Adrenal gland (tissue), 19 donors: ENCODE measurements at places on chromosomes 4 and X. TPM values are rescaled to one million over a fixed set of nuclear protein-coding genes. Genes with fewer than 3 reads are reported as not detected.

Gene FGA
- polyA plus RNA-seq = 0.03 TPM

Gene OPN1MW3
- not detected for polyA plus RNA-seq

Gene NPNT
- 10.5 TPM for polyA plus RNA-seq

Gene CENPI
- 0.16 TPM for polyA plus RNA-seq

Gene AFM
- not detected for polyA plus RNA-seq

Gene NKX3-2
- polyA plus RNA-seq = not detected

Gene USP17L11
- polyA plus RNA-seq = not detected

Gene NEIL3
- not detected for polyA plus RNA-seq

Gene BEX3
- 171 TPM for polyA plus RNA-seq

Gene NPY1R
- 28.3 TPM for polyA plus RNA-seq
